Kidney glomerular epithelial cell (primary cell): ENCODE measurements at places on chromosomes 12 and 14.

DNA sequence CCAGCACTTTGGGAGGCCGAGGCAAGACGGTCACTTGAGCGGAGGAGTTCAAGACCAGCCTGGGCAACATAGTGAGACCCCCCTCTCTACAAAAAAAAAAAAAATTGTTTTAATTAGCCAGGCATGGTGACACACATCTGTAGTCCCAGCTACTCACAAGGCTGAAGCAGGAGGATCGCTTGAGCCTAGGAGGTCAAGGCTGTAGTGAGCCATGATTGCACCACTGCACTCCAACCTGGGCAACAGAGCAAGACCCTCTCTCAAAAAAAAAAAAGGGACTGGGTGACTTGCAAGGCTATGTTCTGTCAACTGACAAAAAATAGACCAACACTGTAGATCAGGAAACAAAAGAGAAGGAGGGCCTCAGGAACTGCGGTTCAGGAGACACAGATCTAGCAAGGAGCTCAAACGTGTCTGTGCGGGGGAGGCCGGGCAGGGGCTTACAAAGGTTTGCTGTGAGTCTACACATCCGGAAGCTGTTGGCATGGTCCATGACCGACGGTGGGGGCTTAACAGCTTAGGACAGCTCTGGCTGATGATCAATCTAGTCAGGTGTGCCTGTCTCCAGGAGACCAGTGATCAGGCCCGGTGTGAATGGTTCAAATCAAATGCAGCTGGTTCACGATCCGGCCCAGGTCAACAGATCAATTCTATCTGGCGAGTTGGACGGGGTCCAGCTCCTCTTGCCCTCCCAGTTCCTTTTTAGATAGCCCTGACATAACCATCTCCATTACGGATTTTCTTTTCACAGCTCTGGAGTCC lies 31.7 kb upstream of the INF2 start:
- DNase-seq, result peak; percentile 24

- no peak for DNase-seq
Observed at GRCh38 chr14:95220663-95221231, 63.4 kb upstream of the DICER1 start.

- no peak for DNase-seq
Observed at GRCh38 chr12:46831335-46832129, 5.7 kb upstream of the SLC38A4 start.

- peak; percentile 96 for DNase-seq
Observed at GRCh38 chr12:67625004-67625403, 23.5 kb upstream of the DYRK2 start.

DNA sequence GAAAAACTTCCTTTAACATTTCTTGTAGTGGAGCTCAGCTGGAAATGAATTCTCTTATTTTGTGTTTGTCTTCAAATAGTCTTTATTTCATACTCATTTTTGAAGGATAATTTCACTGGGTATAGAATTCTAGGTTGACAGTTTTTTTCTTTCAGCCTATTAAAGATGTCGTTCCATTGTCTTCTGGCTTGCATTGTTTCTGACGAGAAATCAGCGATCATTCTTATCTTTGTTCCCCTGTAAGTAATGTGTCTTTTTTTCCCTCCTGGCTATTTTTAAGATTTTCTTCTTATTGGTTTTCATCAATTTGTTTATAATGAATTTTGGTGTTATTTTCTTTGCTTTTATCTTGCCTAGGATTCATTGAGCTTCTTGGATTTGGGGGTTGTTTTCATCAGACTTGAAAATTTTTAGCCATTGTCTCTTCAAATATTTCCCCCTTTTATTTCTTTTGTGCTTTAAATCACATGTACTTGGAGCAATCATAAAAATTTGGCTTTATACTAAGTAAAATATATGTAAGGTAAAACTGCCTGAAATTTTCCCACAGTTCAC lies 89.4 kb downstream of the UNC79 start:
- no peak for DNase-seq
